ENCODE measurements at places on chromosomes 12 and 14. TPM values are rescaled to one million over a fixed set of nuclear protein-coding genes. Genes with fewer than 3 reads are reported as not detected.

Gene PUS1
- total RNA-seq: 49.9 TPM

Gene KRT2
- not detected for total RNA-seq

Gene PTCSC3
- not detected for total RNA-seq

Gene OVCH1
- not detected for total RNA-seq

Gene CFAP251
- total RNA-seq: 1.7 TPM

Gene CGRRF1
- total RNA-seq: 8.4 TPM

Gene DIO2
- total RNA-seq: 0.21 TPM

Gene RNF212B
- total RNA-seq: not detected

Gene POTEG
- not detected for total RNA-seq

Gene HOTAIR
- total RNA-seq: not detected

- DNase-seq: no peak
These were observed 18.5 kb downstream of the RHOF start for GRCh38 chr12:121774968-121775474.

DNA sequence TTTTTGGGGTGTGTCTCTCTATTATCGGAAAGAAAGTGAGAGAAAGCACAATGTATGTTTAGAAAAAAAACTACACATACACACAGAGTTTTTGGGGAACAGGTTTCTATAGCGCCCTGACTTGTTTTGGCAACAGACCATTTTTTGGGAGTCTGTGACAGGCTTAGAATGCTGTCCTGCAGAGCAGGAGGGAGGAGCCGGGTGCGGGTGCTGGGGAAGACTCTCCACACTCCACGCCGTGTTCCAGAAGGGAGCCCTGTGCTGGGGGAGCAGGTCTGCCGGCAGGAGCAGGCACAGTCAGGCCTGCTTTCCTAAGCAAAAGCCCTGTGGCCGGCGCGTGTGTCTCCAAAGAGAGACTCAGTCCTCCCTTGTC, 26.5 kb downstream of the CD9 start:
- no peak for DNase-seq

GRCh38 chr14:31159682-31160296, 47.8 kb downstream of the HECTD1 start:
- DNase-seq: no peak

- no peak for DNase-seq
These were observed 30.4 kb downstream of the FRS2 start for GRCh38 chr12:69500631-69501030.

DNA sequence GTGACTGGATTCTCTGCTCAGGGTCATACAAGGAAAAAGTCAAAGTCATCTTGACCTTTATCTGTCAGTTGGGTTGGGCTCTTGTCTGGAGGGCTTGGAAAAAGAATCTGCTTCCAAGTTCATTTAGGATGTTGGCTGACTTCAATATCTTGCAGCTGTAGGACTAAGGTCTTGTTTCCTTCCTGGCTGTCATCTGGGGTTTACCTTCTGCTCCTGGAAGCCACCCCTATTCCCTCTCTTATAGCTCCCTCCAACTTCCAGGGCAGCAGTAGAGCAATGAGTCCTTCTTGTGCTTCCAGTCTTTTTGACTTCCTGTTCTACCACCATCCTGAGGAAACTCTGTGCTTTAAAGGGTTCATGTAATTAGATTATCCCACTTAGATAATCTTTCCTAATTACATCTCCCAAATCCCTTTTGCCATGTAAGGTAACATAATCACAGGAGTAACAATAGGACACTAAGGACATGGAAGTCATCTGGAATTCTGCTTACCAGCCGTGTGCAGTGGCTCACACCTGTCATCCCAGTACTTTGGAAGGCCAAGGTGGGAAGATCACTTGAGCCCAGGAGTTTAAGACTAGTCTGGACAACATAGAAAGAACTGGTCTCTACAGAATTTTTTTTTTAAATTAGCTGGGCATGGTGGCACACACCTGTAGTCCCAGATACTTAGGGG, 170.7 kb upstream of the KITLG start:
- no peak for DNase-seq

DNA sequence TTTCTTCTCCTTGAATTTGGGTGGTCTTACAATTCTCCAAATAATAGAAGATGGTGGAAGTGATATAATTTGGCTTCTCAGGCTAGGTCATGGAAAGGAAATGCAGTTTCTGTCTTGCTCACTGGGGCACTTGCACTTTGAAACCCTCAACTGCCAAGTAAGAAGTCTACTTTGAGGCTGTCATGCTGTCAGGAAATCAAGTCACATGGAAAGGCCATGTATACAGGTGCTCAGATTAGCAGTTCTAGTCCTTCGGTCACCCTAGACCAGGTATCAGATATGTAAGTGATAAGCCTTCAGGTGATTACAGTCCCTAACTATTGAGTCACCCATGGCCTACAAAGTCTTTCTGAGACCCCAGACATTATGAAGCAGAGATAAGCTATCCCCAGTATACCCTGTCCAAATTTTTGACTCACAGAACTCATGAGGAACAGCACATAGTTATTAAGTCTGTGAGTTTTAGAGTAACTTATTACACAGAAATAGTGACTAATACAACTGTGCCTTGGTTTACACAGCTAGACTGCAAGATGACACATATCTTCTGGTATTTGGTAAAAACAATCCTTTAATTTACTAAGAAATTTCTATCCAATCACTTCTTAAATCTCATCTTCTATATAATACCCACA, 26.3 kb upstream of the BBS10 start:
- no peak for DNase-seq

- no peak for DNase-seq
These were observed 507 bp upstream of the CD9 start for GRCh38 chr12:6199531-6200255.

DNA sequence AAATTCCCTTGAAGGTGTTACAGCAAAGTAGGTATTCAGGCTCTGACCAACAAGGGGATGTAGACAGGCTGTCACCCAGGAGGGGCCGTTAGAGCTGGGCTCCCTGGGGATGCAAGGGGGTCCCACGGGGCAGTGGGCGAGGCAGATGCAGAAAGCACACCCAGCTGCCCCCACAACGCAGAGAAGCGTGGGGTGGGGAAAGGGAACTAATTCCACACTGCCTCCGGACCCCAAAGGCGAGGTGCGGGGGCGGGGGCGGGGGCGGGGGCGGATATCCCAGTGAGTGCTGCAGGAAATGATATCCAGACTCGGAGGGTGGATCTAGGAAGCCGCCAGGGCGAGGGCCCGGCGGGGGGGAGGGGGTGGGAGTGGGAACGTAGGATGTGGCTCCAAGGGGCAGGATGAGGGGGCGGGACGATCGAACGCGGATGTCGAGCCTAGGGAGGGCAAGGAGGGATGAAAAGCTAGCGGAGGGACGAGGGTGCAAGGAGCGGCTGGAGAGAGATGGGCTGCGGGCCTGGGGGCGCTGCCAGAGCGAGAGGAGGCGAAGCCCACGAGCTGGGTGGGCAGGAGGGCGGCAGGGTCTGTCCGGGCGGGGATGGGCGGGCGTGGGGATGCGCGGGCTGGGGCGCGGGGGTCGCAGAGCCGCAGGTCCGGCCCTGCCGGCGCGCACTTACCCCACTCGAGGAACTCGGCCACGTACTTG, 874 bp downstream of the CDC42BPB start:
- DNase-seq: no peak

DNA sequence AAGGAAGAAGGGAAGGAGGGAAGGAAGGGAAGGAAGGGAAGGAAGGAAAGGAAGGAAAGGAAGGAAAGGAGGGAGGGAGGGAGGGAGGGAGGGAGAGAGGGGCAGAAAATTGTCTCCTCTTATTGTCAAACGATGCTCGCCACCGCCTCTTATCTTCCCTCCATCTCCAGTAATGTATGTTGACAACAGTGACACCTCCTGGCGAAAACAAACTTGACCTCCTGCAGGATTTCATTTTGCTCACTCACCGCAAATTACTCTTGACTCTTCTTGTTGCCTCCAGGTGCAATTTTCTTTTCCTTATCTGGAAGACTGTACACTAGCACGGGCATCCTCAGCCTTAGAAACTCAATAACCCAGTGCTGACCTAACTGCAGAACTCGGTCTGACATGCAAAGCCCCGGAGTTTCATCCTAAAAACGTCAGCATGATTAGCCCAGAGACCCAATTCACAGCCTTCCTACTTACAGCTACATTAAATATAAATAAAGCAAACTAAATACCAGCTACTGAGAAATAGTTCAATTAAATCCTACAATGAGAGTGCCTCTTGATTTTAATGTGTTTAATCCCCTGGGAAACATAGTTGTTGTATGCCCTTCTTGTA, 512.4 kb upstream of the TMPO start:
- DNase-seq: peak; percentile 18

DNA sequence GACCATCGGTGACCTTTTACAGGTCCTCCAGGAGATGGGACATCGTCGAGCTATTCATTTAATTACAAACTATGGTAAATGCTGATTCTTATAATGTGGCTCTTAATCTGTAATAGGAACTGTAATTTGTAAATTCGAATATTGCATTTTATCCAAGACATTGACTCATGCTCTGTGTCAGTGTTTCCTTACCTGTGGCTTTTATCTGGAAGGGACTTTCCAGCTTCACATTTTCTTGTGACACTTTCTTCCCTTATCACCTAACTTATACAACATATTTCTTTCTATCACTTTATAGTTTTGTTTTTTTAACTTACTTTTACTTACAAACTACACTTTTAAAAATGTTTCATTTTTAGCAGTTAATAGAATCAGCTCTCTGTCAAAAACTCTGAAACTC, 14.8 kb downstream of the IRAK3 start:
- DNase-seq: no peak

DNA sequence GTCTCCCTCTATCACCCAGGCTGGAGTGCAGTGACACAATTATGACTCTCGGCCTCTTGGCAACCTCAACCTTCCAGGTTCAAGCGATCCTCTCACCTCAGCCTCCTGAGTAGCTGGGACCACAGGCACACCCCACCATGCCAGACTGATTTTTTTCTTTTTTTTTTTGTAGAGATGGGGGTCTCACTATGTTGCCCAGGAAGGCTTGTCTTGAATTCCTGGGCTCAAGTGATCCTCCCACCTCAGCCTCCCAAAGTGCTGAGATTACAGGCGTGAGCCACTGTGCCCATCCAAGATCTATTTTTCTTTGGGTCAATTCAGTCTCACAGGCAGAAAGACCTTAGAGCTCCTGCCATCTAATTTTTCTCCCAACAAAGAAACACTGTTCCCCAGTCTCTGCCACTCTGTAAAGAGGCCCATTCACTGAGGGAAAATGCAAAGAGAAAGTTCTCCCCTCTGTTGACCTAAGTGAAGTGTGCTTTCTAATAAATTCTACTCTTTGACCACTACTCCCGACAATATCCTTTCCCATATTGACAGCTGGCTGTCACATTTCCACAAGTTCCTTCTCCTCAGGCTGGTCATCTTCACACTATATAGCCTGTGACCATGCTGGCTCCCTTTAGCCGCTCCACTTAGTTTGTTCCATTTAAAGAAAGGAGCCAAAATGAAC, 23.3 kb downstream of the TMED8 start:
- no peak for DNase-seq

- no peak for DNase-seq
These were observed 110.2 kb downstream of the RASSF9 start for GRCh38 chr12:85725991-85726390.

GRCh38 chr12:121278169-121279070, 18.1 kb downstream of the CAMKK2 start:
- DNase-seq: no peak

GRCh38 chr12:12108441-12109058, 37.8 kb downstream of the BCL2L14 start:
- no peak for DNase-seq

- DNase-seq: no peak
These were observed 204.3 kb upstream of the FRMD6 start for GRCh38 chr14:51447411-51447810.

DNA sequence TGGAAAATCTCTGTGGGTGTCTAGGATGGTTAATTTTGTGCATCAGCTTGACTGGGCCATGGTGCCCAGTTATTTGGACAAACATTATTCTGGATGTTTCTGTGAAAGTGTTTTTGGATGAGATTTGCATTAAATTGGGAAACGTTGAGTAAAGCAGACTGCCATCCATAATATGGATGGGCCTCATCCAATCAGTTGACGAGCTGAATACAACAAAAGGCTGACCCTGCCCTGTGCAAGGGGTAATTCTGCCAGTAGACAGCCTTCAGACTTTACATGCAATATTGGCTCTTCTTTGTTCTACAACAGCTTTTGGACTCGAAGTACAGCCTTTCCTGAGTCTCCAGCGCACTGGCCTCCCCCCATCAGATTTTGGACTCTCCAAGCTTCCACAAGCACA, 1.5 kb upstream of the CDKN3 start:
- no peak for DNase-seq

GRCh38 chr14:69694730-69695281, 72.1 kb upstream of the SRSF5 start:
- no peak for DNase-seq
